ENCODE measurements at places on chromosomes 5 and 9.

- DNase-seq, result no peak
These were observed 11.4 kb downstream of the GOLGA1 start for GRCh38 chr9:124929464-124929863.

- no peak for DNase-seq
These were observed 35.2 kb downstream of the ZCCHC7 start for GRCh38 chr9:37155601-37156000.

DNA sequence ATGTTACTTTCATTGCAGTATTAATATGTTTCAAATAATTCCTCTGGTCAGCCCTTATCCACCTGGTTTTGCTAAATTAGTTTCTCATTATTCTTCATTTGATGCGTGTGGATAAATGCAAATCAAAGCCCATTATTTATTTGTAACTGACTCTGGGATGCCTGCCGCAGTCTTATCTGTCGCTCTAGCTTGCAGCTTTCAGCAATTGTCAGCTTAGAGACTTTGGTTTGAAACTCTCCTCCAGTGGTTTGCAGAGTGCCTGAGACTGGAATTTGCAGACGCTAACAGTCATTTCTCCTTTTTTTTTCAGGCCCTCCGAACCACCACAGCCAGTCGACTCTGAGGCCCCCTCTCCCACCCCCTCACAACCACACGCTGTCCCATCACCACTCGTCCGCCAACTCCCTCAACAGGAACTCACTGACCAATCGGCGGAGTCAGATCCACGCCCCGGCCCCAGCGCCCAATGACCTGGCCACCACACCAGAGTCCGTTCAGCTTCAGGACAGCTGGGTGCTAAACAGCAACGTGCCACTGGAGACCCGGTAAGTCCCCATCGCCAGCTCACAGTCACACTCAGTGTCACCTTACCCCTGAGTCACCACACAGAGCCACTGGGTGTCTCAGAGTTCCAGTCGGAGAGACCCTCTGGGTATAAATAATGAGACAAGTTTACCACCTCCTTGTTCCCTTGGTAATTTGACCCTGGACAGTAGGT is 339.0 kb upstream of the WWC1 start:
- DNase-seq, result peak; percentile 93

GRCh38 chr5:82417776-82418607 is 139.8 kb upstream of the RPS23 start:
- DNase-seq, result no peak

GRCh38 chr5:61139094-61139873 is 23.0 kb downstream of the SMIM15 start:
- no peak for DNase-seq

- peak; percentile 59 for DNase-seq
These were observed 25.2 kb downstream of the ANKRA2 start for GRCh38 chr5:73540192-73540591.

- DNase-seq, result no peak
These were observed 120.2 kb upstream of the DAB2 start for GRCh38 chr5:39544941-39545340.

DNA sequence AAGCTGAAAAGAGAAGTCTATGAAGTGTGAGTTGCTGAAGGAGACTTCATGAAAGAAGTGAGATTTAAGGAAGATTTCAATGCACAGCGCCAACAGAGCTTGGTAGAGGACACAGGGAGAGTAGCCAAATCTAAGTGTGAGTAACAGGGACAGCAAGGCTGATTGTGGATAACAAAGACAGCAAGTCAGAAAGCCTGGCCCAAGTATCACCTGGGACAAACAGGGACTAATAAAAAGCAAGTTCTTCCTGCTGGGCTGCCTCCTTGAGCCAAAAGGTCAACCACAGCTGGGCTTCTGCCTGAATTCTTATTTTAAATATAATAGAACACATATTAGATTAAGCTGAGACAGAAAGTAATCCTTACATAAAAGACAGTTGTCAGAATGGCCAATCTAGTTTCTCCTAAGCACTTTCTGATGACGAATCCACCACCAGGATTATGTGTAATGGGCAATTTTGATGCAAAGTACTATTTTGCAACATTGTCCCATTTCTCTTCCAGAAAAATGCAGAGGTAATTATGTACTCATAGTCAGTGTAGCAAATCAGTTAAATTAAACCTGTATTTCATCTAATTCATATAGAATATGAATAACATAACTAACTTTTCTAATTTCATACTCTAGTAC is 73.8 kb downstream of the MAPKAP1 start:
- DNase-seq, result no peak

DNA sequence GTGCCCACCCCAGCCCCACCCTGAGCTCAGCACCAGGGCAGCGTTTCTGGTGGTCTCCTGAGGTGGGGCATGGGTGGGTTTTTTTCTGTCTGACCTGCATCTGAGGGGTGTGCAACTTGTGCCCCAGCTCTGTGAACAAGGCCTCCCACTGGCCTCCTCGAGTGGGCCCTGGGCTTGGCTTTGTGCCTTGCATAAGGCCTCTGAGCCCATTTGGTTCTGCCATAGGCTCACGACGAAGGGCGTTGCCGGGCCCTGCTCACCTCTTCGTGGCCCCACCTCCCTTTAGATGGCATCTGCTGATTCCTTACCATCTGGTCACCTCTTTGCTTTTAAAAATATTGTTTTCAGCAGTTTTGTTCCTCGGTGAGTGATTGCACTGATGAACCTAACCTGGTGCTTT is 127.1 kb upstream of the COL5A1 start:
- no peak for DNase-seq

GRCh38 chr9:93387791-93388190 is 63.7 kb upstream of the FAM120A start:
- DNase-seq, result no peak

DNA sequence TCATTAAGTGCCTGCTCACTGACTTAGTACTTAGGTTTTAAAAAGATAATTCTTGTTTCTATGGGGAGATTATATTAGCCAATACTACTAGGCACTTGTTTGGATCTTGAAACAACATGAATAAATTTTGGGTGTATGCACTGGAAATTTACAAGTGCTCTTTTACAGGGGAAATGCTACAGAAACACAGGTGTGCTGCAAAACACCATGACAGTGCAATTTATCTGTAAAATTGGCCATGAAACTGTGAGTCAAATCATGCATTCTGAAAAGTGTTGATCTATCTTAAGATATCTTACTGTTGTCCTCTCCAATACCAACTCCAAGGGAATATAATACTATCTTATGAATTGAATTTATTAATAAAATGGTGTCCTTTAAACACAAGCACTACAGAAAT is 12.1 kb upstream of the PCDHB1 start:
- no peak for DNase-seq

- no peak for DNase-seq
These were observed 26.1 kb downstream of the TIMD4 start for GRCh38 chr5:156936972-156937371.

DNA sequence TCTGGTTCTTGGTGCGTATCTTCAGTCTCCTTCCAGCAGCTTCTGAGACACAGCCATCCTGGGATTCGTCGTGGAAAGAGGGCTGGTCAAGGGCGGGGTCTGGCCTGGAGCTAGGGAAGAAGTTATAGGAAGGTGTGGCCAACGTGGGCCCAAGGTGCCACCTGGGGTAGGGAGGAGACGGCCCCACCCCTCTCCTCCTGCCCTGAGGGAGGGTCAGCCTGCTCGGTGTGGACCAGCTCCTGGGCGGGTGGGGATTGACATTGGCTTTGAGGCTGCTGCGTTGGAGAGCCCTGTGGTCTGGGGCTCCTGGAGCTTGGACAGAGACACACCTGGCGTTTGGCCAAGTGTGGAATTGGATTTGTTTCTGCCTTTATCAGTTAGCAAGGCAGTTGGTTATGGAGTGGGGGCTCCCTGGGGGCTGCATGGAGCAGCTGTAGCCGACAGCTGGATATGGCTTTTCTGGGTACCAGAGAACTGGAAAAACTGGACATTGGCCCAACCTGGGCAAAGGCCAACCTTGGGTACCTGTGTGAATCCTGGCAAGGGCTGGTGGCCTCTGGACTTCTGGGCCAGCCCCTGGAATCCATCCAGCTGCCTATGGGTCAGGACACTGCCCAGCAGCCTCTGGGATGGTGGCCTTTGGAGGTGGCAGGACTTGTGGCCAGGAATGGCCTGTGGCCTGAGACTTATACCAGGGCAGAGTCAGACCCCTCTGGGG is 75.7 kb upstream of the PPP1R26 start:
- no peak for DNase-seq

GRCh38 chr5:143214890-143215289 is 188.6 kb downstream of the NR3C1 start:
- peak; percentile 32 for DNase-seq

Data from islet precursor cell (in vitro differentiated cells).